ENCODE measurements at places on chromosomes 5 and 9.

- no peak for DNase-seq
These were observed 42.7 kb downstream of the PTPN3 start for GRCh38 chr9:109455391-109455790.

- peak; percentile 91 for DNase-seq
These were observed 137.1 kb downstream of the FGF1 start for GRCh38 chr5:142548739-142549275.

DNA sequence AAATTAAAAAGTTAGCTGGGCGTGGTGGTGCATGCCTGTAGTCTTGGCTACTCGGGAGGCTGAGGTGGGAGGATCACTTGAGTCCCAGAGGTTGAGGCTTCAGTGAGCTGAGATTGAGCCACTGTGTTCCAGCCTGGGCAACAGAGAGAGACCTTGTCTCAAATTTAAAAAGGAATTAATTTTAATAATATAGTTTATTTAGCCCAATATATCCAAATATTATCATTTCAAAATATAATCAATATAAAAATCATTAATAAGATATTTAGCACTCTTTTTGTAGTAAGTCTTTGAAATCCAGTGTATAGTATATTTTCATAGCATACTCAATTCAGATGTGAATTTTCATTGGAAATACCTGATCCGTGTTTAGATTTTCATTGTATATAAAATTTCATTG is 43.2 kb upstream of the ORM1 start:
- no peak for DNase-seq

- no peak for DNase-seq
These were observed 14.3 kb downstream of the CDC42SE2 start for GRCh38 chr5:131277875-131278740.

DNA sequence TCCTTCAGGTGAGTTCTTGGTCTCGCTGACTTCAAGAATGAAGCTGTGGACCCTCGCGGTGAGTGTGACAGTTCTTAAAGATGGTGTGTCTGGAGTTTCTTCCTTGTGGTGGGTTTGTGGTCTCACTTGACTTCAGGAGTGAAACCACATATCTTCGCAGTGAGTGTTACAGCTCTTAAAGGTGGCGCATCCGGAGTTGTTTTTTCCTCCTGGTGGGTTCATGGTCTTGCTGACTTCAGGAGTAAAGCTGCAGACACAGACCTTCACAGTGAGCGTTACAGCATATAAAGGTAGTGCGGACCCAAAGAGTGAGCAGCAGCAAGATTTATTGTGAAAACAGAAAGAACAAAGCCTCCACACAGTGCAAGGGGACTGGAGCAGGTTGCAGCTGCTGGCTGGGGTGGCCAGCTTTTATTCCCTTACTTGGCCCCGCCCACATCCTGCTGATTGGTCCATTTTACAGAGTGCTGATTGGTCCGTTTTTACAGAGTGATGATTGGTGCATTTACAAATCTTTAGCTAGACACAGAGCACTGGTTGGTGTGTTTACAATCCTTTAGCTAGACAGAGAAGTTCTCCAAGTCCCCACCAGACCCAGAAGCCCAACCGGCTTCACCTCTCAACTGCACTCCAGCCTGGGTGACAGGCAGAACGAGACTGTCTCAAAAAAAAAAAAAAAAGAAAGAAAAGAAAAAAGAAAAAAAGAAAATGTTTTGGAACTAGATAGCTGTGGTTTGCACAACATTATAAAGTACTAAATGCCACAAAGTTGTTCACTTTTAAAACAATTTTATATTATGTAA is 9.1 kb upstream of the ERMP1 start:
- DNase-seq = no peak

- no peak for DNase-seq
These were observed 1.2 kb downstream of the MTAP start for GRCh38 chr9:21803649-21804048.

- DNase-seq = no peak
These were observed 439.6 kb downstream of the CSNK1G3 start for GRCh38 chr5:123951582-123951977.

DNA sequence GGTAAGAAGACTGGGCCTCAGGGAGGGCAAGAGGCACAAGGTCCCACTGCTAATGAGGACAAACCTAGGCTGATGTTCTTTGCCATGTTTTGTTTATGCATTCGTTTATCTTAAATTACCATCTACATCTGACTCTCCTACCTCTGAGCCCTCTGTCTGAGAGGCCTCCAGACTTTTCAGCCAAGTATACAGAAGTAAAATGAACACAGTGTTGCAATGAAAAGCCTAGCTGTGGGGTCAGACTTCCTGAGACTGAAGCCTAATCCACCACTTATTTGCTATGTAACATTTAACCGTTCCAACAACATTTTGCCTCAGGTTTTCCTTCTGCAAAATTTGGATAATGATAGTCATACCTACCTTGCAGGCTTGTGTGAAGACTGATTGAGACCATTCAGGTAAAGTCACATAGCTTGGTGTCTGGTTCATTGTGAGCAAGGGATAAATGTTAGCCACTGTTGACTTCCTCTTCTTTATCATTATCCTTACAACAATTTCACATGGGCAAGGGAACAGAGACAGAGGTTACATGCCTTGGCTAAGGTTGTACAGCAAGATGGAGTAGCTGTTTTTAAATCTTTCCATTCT is 374.9 kb upstream of the CLINT1 start:
- DNase-seq = no peak

DNA sequence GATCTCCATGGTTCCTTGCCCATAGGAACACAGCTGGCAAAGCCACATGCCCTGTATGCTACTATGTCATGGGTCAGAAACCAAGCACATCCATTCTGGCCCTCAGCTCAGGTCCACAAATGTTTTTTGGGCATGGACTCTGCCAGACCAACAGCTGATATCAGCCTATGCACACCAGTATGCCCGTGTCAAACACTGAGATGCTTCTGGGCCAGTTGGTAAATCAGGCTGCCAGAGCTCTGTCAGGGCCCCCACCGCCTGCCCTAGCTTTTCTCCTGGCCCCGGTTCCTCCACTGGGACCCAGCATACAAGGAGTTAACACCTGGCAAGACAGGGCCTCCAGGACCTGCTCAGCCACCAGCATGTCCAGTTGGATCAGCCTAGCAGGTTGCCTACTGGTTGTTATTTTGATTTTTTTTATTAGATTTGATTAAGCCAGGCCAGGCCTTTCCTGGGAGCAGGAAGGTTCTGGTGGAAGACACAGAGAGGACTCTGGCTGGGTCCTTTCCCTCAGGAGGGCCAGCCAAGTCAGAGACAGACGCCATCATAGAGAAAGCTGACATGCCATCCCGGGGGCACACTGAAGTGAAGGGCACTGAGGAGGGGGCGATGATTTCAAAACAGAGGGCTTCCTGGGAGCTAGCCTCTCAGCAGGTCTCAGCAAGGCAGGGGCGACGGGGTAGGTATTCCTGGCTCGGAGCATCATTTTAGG is 65.8 kb downstream of the TSTD2 start:
- DNase-seq = no peak

- DNase-seq = no peak
These were observed 113.4 kb downstream of the KCTD16 start for GRCh38 chr5:144284036-144284435.

DNA sequence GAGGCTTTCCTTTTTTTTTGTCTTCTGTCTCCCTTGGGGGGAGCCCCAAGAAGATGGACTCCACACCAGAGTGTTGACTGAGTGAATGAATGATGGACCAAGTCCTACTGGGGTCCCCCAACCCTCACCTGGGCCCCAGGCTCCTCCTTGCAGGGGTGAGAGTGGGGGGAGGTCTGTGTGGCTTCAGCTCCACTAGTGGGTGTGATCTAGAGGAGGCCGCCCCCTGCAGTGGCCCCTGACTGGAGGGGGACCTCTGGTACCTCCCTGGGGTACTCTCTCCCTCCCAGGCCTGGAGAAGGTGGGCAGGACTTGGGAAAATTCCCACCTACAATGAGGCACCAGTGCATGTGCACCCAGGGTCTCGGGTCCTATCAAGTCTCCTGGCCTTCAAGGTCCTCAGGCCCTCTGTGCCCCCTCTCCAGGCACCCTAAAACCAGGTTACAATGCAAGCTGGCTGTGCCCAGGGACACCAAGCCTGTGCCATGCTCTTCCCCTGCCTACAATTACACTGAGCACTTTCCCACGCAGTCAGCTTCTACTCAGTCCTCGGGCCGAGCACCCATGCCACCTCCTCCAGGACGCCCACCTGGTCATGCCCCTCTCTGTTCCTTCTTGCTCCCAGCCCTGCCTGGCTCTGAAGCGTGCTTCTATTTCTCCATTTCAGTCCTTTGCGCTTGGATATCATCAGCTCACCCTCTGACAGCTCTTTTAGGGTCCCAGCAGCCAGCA is 117.2 kb upstream of the PHYKPL start:
- DNase-seq = no peak

DNA sequence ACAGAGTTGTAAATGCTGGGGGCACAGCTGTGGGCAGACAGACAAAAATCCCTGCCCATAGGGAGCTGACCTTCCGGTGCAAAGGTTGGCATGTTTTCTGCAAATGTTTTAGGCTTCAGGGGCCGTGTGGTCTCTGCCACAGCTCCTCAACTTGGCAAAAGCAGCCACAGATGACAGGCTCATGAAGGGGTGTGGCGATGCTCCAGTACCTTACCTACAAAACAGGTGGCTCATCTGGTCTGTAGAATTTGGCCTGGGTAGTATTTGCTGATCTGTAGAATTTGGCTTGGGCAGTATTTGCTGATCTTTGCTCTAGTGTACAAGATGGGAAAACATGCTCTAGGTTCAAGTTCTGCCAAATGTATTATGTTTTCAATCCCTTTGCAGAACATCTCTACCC is 283.9 kb downstream of the GADD45G start:
- no peak for DNase-seq

GRCh38 chr9:129762985-129763926 is 10.4 kb upstream of the PTGES start:
- DNase-seq = no peak

DNA sequence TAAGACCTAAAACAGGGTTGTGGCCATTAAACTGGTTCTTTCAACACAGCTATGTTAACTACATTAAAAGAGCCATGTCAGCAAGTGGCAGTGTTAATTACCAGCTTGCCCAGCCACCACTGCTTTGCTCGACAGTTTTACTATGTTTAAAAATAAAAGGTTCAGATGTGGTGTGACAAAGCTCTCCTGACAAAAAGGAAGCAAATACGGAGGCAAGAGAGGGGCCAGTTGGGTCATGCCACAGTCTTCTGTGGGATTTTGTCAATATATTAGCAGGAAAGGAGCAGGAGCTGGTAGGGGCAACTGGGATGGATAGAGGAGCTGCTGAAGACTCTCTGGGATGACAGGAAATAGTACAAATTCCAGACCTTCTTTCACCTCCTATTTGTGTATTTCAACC is 113.5 kb upstream of the PCA3 start:
- no peak for DNase-seq

DNA sequence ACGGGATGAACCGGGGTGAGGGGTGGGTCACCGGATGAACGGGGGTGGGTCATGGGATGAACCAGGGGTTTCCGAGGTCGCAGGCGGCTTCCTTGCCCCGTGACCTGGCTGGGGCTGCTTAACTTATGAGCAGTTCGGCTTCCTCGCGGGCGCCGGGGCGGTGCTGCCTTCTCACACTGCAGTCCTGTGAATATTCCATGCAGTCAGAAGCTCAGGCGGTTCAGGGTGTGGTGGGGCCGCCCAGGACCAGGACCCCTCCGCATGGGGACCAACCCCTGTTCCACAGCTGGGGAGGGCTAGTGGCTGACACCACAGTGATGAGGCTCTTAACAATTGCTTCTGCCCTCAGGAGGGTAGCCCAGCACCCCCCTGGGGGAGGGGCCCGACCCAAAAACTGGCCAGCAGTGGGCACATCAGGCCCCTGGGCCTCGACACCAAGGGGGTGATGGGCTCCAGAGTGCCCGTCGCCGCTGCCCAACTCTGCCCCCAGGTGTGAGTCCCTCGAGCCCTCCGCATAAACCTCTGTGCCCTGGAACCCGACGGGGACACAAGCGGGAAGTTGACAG is 30.9 kb upstream of the SLC9A3 start:
- DNase-seq = no peak

Data from SW 1271 (cell line).